NCI-H82 (cell line): ENCODE measurements at places on chromosomes 1 and 21.

DNA sequence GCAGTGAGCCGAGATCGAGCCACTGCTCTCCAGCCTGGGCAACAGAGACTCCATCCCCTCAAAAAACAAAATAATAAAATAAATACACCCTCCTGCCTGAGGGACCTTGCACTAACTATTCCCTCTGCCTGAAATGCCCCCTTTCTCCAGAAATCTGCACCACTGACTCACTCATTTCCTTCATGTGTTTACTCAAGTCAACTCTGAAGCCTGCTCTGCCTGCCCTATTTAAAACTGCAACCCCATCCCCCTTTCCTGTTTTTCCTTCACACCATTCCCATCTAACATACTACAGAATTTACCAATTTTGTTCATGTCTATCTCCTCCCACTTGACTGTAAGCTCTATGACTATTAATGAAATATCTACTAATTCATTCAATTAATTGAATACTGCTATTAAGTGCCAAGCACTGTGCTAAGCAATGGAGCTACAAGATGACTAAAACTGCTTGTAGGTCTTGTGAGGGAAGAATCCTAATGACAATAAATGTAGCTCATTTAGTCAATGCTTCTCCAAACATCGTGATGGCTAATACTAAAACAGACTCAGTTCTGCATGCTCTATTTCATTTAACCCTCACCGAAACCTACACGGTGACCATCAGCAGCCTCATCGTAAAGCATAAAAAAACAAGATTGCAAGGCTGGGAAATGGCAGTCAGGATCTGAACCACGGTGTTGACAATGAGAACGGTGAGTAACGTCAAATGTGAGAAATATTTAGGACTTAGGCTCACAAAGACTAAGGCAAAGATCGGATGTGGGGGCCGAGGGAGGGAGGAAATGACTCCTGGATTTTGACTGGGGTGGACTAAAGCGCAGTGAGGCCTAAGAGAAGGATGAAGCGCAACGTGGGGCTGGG is 749 bp upstream of the TMEM39B start:
- DNase-seq, result no peak

DNA sequence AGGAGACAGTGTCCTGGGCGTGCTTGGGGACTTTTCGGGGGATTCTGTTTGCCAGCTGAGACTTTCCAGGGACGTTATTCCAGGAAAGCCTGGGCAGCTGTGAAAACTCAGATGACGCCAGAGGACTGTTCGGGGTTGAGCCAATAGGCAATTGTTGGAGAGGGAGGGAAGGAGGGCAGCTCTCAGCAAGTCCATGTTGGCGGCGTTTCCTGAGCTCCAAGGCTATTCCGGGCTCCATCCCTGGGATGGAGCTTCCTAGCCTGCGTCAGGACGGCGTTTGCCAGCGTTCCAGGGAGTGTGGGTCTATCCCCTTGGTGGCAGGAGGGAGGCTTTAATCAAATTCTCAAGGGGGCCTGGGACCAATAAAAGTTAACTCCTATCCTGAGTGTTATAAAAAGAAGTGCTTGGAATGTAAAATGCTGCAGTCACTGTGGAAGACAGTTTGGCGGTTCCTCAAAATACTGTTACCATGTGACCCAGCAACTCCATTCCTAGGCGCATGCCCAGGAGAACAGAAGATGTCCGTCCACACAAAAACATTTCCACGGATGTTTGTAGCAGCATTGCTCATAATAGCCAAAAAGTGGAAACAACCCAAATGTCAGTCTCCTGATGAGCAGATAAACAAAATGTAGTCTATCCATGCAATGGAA is 15.2 kb downstream of the SLC27A3 start:
- no peak for DNase-seq

DNA sequence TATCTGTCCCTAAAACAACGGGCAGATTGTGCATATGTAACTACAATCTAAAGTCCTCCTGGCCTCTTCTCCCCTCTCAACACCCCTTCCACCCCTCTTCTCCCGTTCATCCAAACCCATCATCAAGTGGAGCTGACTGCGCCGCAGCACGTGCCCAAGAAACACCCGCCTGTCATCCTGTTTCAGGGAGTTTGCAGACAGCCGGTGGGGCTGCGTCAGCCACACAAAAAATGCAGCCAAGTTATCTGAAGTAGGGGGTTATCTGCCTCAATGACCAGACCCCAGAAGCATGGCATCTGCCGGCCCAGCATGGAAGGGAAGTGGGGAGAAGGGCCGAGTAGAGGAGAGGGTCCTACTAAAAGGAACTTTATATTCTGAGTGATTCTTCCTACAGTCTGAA is 49.0 kb downstream of the GPR161 start:
- no peak for DNase-seq

DNA sequence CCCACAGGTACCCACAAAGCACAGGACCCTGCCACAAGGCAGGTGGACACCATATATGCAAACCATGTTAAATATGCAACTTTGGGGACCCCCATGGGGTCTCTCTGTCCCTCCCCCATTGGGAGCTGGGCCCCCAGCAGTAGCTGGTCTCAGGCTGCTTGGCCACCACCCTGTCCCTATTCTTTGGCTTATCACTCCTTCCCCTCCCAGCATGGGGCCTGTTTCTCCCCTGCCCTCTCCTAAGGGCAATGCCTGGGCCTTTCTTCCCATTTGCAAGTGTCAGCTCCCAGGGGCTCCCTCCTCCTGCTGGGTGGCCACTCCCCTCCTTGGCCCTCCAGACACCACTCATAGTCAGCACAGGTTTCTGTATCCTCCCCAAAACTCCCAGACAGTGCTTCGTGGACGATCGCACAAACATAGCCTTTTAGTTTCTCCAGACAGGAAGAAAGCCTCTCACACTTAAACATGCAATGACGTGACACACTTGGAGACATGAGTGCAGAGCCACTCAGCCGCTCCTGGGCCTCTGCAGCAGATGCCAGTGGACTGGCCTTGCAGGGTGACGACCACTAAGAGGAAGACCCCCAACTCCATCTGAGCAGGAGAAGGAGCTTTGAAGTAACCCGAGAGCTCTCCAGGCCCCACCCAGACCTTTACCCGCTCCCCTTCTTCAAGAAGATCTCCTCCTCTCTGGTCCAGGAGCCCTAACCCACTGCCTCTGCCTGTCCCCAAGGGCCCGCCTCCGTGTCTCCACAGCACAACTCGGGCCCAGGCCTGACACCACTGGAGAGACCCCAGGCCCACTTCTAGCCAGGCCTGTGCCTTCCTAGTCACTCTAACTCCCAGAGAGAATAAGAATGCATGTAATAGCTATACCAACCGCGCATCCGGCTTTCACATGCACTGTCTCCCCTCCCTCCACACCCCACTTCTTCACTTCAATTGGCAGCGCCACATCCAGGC is 22.9 kb downstream of the CITED4 start:
- no peak for DNase-seq

DNA sequence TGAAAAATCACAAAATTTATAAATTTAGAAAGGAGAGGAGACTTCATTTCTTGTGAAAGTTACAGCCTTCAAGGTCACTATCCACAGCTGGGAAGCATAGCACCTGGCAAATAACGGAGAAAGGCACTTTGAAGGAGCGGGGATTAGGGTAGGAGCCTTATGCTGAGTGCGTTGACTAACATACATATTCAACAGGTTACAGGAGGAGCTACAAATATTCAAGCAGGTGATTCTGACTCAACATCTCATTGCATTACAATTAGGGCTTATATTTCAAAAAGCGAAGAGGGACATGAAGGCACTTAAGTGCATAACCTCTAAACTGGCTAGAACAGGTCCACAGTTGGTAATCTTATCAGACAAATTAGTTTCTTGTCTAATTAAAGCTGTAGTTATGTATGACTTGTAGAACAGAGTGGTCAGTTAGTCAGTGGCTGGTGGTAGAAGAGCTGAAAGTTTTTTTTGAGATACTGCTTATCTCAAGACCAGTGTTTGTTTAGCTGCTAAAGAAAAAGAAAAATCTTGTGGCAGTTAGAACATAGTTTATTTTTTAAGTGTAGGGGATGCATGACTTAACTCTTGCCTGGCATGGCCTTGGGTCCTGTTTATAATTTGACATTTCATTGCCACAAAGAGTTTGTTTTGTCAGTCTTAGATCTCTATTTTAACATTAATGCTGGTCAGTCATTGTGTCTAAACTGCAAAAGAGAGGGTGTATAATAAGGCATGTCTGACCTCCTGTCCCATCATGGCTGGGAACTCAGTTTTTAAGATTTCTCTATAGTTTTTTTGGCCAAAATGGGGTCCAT is 311.5 kb downstream of the DUSP10 start:
- peak; percentile 30 for DNase-seq

DNA sequence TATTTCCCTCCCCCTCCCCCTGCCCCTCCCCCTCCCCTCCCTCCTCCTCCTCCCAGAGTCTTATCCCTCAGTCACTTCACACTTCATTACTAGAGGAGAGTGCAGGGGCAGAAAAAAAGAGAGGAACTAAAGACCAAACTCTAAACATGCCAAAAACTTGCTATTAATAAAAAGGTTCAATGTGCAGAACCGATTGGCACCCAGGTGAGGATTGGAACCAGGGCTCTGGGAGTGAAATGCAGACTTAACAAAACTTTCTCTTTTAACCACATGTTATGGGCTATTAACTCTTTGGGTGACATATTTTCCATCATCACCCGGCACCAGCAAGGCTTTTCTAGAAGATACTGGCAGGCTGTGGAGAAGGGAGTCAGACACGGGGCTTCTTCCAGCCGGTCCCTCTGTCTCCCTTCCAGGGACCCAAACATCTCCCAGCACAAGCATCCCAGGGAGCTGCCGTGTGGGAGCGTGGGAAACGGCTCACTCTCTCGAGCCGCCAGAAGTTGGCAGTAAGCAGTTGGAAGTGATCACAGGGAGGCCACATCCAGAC is 13.6 kb downstream of the NID1 start:
- no peak for DNase-seq
